Activated CD4-positive, alpha-beta T cell treated with anti-CD3 and anti-CD28 coated beads, Interleukin-2, amount 50 U/mL, for 1 hour (primary cell): ENCODE measurements at places on chromosomes 6 and 20.

GRCh38 chr20:10653599-10654249 lies 20.1 kb downstream of the JAG1 start:
- DNase-seq = no peak

- no peak for DNase-seq
Observed at GRCh38 chr20:48186447-48186846, 401.2 kb upstream of the SULF2 start.

DNA sequence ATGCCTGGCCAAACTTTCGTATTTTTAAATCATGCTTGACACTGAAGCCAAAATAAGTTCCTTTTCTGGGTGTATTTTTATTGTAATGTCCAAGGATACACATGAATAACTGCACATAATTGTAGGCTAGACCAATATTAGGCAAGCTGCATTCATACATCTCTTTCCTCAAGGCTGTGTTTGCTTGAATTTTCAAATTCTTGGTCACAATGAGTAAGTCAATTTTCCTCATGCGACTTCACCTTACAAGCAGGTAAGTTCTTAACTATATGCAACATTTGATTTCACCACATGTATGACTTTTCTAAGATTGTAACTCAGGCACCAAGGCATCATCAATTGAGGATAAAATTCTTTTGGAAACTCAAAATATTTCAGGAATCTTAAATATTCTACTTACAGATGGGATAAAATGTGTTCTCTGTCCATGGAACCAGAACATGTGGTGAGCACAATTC lies 112.4 kb upstream of the ZNF217 start:
- DNase-seq = no peak

GRCh38 chr6:110221738-110222137 lies 41.5 kb downstream of the CDC40 start:
- DNase-seq = no peak

DNA sequence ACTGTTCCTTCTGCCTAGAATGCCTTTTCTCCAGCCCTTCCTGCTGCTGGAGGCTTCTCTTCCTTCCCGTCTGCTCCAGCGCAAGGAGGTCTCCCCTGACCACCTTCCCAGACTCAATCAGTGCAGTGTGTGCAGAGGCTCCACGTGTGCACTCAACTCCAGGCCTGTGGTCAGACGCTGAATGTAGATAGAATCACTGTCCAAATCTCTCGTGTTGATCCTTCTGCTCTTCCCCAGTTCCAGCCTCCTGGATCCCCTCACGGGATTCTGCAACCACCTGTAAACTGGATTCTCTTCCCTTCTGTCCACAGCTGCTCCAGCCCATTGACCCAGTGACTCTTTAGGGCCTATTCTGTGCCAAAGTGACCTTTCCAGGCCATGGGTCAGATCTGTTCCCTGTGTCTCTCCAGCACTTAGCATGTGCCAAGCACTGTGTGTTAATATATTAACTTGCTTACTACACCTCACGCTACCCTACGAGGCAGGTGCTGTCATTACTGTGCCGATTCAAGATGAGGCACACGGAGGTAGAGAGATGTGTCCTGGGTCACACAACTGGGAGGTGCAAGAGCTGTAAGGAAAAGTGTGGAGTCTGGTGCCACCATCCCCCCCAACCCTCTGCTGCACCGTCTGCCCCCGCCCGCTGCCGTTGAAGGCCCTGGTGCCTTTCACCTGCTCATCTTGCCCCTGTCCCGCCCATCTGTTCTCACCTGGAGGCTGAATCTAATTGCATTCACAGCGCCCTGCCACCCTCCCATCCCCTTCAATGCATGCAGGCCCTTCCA lies 112.2 kb downstream of the SULF2 start:
- no peak for DNase-seq

- no peak for DNase-seq
Observed at GRCh38 chr6:132130626-132131298, 179.6 kb upstream of the CCN2 start.

GRCh38 chr6:22706651-22707050 lies 137.3 kb downstream of the HDGFL1 start:
- DNase-seq = no peak

DNA sequence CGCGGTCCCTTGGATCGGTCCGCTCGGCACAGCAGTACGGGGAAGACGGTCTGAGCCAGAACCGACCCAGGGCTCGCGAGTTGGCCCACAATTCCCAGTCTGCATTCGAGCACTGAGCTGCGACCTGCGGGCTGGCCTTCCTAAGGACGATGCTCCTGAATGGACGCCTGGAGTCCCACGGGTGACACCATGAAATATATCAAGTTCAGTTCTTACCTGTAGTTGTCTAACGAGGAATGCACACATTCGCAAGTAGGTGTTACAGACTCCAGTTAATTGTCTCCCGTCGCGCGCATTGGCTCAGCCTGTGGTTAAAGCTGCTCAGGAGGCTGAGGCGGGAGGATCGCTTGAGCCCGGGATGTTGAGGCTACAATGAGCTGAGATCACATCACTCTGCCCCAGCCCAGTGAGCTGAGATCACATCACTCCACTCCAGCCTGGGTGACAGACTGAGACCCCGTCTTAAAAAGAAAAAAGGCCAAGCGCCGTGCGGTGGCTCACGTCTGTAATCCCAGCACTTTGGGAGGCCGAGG lies 802 bp downstream of the PEX7 start:
- no peak for DNase-seq

DNA sequence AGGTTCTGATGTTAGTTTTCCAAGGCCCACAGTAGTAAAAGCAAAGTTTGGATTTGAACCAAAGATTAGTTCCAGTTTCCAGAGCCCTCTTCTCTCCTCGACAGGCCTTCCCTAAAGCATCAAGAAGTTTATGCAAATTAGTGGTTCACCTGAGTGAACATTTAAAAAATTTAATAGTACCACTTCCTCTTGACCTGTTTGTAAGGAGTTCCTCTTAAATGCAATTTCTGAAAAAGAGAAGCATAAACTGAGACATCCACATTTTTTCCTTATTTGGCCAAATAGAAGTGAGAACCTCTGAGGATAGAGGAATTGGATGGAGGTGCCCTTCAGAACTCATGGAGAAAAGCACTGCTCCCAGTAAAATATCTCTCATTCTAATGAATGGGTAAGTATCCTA lies 1.2 kb upstream of the DSE start:
- no peak for DNase-seq

DNA sequence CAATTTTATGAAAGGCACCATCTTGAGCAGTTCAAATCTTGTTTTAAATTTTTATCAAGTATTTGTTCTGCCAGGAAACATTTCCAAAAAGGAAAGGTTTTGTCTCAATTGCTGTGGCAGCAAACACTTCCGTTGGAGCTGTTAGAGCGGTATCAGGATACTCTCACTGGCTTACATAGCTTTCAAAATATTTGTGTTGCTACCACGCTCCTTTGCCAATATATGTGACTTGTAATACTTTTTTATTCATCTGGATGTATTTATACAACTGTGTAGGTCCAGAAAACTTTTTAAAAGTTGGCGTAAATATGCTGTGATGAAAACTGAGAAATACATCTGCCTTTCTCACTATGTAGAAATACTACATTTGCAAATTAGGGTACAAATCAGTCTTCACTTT lies 37.8 kb upstream of the NHSL1 start:
- DNase-seq = no peak

- no peak for DNase-seq
Observed at GRCh38 chr6:32883789-32884188, 29.8 kb downstream of the PSMB9 start.

- no peak for DNase-seq
Observed at GRCh38 chr6:35663447-35664235, 25.1 kb downstream of the FKBP5 start.

GRCh38 chr6:90098001-90098531 lies 198.6 kb downstream of the BACH2 start:
- DNase-seq = no peak

- DNase-seq = no peak
Observed at GRCh38 chr6:712805-713204, 19.9 kb upstream of the EXOC2 start.

GRCh38 chr6:68634726-68635411 lies at the start of gene ADGRB3:
Gene ADGRB3, plus strand, starts transcription at chr6:68635282. Its CDS starts 3,394 bp downstream, at chr6:68638676.
- peak; percentile 2 for DNase-seq

GRCh38 chr6:2616811-2617210 lies 133.9 kb downstream of the MYLK4 start:
- DNase-seq = no peak

GRCh38 chr20:44745598-44746366 lies at the start of gene KCNK15:
Gene KCNK15, plus strand, starts transcription at chr20:44745865. Its CDS starts 46 bp downstream, at chr20:44745911.
- peak; percentile 21 for DNase-seq

GRCh38 chr6:126356526-126356925 lies 16.6 kb downstream of the CENPW start:
- no peak for DNase-seq

DNA sequence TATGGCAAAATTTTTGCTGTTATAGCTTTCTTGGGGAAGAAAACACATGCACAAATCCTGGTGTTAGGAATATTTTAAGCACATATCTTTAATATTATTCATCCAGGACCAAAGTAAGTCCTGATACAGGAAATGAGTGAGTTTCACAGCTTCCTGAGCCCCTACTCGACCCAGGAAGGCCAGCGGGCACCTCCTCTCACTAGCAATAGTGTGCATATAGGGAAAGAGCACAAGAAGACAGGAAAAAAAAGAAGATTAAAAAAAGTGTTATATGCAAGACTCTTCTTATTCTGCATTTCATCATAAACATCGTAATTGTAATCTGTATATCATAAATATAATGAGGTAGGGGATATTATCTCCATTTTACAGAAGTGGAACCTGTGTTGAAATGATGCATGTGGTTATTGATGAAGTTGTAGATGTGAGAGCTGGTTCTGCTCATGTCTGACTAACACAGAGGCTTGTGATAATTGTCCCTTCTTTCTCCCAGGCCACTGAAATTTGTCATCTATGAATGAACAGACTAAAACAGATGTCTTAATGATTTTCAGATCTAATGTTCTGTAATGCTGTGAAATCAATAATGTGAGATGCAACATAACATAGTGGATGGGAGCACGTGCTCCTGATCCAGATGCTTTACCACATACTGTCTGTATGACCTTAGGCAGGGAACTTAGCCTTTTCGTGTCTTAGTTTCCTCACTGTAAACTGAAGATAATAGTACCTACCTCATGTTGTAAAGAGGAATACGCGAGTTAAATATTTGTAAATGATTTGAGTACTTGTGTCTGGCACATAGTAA lies 101.2 kb downstream of the MYO6 start:
- no peak for DNase-seq

- no peak for DNase-seq
Observed at GRCh38 chr20:31927627-31928159, 24.2 kb downstream of the PDRG1 start.

DNA sequence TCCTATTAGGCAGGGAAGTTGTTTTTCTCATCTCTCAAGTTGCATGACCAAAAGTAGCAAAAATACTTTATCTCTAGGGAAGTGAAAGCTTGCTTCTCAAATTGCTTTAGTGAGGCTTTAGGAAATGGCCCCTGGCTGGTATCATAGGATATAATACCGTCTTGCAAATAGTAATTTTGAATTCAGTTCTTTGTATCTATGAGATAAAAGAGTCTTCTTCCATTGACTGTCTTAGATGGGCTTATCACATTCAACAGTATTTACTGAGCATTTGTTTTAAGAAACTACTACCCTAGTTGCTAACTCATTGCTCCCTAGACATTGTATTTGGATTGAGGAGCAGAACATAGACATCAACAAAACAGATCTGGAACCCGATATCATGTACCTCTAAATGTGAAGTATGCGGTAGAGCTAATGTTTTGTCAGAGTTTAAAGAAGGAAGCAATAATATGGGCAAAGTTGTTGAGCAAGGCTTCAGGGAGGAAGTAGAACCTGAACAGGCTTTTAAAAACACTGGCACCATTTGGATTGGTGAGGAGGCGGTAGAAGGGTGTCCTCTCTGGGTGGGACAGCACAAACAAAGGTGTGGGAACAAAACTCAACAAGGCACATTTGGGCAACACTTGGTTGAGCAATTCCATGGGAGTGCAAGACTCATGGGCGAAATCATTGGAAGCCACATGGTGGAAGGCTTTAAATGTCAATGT lies 101.5 kb downstream of the SGK1 start:
- no peak for DNase-seq

DNA sequence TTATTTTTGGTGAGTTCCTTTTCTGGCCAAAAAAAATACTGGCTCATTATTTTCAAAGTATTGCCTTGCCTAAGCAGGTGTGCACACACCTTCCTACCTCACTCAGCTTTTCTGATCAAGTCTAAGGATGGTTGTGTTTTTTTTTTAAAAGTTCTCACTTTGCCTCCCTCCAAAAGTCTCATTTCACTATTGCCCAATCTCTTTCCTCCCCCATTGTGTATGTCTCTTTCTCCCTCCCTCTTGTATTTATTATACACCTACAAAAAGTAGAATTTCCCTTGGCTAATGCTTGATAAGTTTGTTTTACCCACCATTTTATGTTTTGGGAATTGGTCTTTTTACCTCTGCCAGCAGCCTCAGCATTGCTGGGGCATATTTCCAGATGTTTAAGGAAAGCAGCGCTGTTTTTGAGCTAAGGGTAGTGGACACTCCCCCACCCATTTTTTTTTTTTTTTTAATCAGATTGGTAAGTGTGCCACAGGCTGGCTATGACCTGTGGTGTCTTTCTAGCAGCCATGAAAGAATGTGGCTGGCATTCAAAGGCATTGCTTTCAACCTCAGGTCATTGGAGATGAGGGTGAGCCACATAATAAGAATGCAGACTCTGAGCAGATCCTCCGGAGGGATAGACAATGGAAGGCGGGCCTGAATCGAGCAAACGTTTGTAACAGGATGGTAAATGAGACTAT lies 668.6 kb downstream of the UTRN start:
- DNase-seq = no peak

GRCh38 chr6:51495096-51495495 lies 592.3 kb downstream of the PKHD1 start:
- DNase-seq = no peak

DNA sequence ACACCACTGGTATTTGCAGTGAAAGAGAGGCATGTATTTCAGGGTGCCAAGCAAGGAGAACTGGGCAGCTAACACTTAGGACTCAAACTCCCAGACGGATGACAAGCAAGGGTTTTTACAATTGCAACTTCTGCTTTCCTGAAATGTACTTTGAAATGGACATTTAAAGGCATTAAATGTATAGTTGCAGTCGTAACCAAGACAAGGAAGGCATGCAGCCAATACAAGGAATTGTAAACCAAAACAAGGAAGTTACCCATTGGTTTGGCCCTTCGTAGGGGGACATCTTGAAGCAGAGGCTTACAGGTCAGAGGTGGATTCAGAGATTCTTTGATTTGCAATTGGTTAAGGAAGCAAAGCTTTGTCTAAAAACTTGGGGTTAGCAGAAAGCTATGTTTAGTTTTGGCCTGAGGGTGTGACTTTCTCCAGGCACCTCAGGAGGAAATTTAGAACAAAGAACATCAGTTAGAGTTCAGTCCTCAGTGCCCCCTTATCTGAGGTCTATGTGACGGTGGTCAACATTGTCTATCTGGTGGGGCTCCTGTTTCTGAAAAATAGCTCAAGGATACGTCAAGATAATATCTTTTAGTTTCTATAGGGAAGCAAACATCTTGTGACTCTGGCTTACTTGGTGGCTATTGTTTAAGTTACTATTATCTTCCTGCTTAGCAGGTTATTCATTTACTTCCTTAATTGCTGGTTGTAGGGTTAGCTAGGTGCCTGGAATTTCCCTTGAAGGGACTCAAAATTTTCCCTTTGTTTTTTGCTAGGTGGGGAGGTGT lies 266.0 kb downstream of the CD83 start:
- DNase-seq = no peak
